ENCODE measurements at places on chromosomes 2 and 18.

GRCh38 chr2:27796791-27797765 is 25.6 kb downstream of the MRPL33 start:
- DNase-seq, result no peak

- DNase-seq, result no peak
These were observed 390.4 kb downstream of the TSN start for GRCh38 chr2:122145856-122146255.

DNA sequence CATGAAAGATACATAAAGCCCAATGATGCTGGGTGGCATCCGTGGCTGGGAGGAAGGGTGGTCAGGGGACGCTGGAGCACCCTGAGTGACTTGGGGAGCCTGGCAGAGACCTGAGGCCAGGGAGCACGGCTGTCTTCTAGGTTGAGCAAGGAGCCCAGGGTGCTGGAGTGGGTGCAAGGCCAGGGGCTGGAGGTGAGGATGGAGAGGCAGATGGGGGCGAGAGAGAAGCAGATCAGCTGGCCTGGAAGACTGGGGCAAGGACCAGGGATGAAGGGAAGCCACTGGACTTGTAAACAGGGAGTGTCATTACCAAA is 52.2 kb downstream of the FAM178B start:
- no peak for DNase-seq

GRCh38 chr2:10717628-10718027 is 3.8 kb upstream of the ATP6V1C2 start:
- no peak for DNase-seq

DNA sequence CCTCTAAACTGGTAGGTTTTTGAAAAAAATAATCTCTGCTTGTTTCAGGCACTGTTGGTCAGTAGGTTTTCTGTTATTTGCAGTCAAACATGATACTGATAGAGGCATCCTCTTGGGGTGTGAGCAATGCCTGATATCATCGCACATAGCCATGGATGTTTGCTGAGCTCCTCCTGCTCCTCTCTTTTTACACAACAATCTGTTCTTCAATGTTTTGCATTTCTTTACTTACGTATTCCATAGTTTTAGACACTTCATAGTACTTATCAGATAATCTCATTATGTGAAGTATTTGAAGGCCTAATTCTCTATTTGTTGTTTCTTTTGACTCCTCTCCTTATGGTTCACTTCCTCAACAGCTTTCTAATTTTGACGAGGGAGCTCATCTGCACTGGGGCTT is 23.0 kb upstream of the HS6ST1 start:
- DNase-seq, result no peak

- no peak for DNase-seq
These were observed 38.5 kb downstream of the PNO1 start for GRCh38 chr2:68196120-68196716.

- no peak for DNase-seq
These were observed 28.8 kb downstream of the ASAP2 start for GRCh38 chr2:9235147-9236044.

- no peak for DNase-seq
These were observed 255.1 kb downstream of the STK39 start for GRCh38 chr2:167992278-167992677.

- DNase-seq, result no peak
These were observed 1.8 kb downstream of the HOXD13 start for GRCh38 chr2:176094349-176094748.

DNA sequence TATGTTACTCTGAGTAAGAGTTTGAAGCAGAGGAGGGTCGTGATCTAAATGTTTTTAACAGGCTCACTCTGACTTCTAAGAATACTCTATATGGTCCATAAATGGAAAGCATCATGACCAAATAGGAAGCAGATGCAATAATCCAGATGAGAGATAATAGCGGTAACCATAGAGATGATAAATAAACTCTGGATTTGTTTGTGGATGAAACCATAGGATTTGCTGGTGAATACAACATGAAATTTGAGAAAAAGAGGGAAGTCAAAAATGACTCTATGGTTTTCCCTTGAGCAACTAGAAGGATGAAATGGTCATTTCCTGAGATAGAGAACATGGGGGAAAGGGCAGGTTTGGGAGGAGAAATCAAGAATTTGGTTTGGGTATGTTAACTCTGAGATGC is 3.9 kb downstream of the HEATR5B start:
- DNase-seq, result no peak

- DNase-seq, result no peak
These were observed 77.6 kb downstream of the PDE1A start for GRCh38 chr2:182349268-182349667.

GRCh38 chr2:111138839-111139238 is 18.1 kb downstream of the BCL2L11 start:
- DNase-seq, result no peak

- no peak for DNase-seq
These were observed 39.8 kb upstream of the ASAP2 start for GRCh38 chr2:9166579-9167377.

DNA sequence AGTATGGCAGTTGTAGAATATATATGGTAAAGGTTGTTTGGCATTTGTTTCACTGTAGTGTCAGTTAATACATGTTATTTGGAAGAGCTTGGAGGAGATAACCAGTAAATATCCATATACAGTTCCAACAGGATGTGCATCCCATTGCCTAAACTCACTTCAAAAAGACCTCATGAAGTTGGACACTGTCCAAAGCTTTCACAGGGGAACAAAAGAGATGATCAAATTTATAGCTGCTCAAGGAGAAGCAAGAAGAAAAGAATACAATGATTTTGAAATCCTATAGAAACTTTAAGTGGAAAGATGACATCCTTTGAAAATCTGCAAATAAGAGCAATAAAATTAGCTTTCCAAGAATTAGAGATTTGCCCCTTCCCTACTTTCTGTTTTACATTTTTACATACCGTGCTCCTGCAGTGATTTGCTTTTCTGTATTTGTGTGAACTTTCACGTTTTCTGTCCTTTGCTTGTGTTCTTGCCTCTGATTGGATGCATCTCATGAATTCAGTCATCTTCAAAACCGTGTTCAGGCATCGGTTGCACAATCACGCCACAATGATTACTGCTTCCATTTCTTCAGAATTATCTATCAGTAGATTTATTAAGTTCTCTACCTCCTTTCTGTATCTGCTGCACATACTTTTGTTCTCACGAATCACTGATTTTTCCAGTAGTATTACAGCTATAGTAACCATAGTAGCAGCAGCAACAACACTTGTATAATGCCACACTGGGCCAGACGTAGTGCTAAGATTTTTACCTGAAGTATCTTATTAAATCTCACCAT is 83.8 kb downstream of the PARD3B start:
- no peak for DNase-seq

DNA sequence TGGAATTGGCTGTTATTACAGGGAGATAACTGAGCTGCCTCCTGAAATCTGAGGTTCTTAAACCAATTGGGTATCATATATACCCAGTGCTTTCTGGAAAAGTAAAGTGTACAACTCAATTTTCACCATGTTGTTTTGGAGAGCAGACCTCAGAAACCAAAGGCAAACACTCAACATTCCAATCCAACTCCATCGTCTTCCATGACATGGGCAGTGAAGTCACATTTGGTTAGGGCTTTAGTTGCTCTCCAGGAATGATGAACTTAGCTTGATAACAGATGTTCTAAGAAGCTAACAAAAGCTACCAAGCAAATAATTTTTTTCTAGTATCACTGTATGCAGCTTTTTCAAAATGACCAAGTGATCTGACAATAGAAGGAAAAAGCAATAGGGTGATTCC is 107.0 kb upstream of the SLC35G4 start:
- no peak for DNase-seq

GRCh38 chr2:84016183-84016582 is 442.9 kb downstream of the SUCLG1 start:
- DNase-seq, result no peak

DNA sequence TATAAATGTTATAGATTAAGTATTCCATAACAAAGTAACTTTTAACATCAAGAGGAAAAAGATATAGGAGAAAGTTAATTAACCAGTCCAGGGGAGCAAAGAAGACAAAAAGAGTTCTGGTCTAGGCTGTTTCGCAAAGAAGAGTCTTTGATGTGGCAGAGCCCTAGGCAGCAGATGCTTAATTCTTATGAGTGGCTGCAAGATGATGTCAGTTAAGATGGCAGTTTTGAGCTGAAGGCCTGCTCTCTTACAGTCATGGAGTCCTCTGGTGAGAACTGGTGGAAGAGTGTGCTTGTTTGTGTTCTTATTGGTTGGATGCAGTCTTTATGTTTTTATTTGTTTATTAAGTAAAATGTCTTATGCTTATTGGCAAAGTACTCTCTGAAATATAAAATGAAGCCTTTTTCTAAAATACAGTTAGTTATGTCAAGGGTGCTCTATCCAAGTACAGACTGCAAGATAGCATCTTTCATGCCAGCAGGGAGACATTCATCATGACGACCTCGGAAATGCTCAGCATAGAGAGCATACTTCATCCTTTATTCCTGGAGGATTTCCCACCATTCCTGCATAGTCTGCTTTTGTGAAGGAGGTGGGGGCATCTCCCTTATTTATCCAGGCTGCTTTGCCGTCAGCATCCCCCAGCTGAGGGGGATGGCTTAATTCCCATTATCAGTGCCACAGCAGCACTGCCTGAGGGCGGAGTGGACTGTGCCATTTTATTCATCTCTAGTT is 38.9 kb upstream of the SERPINE2 start:
- no peak for DNase-seq

GRCh38 chr2:115374981-115375380 is 932.5 kb downstream of the DPP10 start:
- no peak for DNase-seq

DNA sequence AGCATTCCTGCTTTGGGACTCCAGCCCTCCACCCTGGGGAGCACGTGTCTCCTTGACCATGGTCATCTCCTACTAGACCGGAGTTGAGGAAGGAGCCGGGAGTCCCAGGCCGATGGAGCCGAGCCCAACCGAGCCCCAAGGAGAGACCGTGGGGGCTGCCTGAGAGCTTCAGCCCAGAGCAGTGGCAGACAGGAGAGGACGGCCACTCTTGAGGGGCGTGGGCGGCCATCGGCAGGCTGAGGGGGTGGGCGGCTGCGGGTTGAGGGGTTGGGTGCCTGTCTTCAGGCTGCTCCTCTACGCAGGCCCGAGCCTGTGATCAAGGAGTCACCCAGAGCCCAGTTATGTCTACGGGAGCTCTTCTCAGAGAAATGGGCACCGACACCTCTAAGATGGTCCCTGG is 158.7 kb downstream of the PXDN start:
- no peak for DNase-seq

DNA sequence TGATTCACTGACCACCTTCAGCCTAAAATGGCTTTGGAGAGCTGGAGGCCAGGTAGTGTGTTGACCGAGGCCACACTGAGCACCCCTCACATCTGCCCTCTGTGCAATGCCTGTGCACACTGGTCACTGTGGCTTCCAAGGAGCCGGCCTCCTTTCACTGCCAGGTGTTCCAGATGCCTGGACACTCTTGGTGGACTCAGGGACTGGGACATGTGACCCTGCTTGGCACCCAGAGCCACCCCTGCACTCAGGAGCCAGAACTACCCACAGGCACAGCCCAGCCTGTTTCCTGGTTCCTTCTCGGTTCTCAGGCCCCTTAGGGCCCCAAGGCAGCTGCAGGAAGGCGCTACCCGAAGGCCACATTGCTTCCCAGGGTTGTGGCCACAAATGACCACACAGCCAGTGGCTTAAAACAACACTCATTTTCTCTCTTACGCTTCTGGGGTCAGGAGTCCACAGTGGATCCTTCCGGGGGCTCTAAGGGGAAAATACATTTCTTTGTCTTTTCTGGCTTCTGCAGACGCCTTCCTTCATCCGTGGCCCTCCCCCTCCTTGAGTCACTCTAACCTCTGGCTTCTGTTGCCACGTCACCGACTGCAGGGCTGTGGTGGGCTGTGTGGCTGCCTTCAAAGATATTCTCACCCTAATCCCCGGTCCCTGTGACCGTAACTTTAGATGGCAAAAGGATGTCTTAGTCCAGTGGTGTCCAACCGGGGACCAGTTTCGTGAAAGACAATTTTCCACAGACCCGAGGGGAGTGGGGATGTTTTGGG is 78.6 kb downstream of the ASB1 start:
- no peak for DNase-seq

- DNase-seq, result no peak
These were observed 25.2 kb downstream of the EPB41L5 start for GRCh38 chr2:120037995-120038541.

DNA sequence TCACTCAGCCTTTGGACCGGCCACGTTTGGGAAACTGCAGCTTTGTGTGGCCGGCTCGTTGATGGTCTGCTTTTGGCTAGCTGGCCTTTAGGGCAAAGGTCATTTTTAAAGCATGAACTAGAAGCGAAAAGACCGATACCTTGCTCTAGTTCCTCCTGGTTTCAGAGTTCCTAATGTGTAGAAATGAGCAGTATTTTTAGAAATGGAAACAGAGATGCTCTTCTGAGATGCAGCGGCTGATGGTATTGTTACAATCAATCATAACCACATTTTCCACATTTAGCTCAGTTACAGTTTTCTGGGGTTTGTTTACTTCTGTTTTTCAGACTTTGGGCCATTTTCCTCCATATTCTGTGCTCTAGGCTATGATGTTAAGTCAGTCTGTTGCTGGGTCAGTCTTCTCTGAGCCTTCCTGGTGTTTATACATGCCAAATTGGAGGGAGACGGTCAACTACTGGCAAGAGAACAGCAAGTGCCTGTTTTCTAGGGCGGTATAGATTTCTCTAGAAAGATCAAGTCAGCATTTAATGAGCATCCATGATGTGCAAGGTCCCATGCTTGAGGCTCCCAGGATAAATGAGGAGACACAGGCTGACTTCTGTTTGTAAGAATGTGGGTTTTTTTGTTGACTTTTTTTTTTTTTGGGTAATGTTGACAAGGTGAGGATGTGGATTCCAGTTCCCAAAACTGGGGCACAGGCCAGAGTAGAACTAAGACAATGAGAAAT is 28.0 kb downstream of the RNF144A start:
- no peak for DNase-seq

DNA sequence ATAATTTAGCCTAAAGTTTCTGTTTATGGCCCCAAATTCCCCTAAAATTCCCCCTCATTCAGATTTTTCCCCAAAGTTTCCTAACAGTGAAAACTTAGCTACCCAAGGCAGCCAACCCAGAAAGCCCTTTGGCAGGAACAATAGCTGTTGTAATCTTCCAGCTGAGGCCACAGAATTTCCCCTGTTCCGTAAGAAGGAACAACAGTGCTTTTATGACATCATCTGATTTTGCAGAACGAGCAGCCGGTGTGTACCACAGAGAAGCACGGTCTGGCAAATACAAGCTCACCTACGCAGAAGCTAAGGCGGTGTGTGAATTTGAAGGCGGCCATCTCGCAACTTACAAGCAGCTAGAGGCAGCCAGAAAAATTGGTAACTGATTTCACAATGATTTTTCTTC is 6.3 kb downstream of the TNFAIP6 start:
- DNase-seq, result no peak

GRCh38 chr2:216839688-216840087 is 20.2 kb downstream of the TNP1 start:
- no peak for DNase-seq

DNA sequence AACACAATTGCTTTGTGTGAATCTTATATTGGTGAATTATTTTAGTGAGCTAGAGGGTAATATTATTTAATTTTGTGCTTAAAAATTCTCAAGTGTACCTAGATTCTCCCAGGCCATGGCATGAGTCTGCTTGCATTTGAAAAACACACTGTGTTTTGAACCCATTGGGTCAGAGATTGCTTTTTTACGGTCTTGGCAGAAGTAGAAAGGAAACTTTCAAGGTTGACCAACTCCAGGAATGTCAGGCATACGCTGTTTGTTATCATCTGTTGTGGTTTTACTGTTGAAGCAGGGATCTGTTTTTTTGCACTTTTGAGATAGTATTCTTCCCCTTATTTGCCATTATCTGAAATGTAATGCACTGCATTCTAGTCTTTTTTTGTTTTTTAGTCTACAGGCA is 377.4 kb downstream of the RPRM start:
- DNase-seq, result no peak

- no peak for DNase-seq
These were observed 1176.9 kb upstream of the LRRTM1 start for GRCh38 chr2:81481242-81481993.

GRCh38 chr2:66930339-66931220 is 466.6 kb upstream of the ETAA1 start:
- no peak for DNase-seq
